ENCODE measurements at places on chromosomes 11 and 22. TPM values are rescaled to one million over a fixed set of nuclear protein-coding genes. Genes with fewer than 3 reads are reported as not detected.

ELF5 gene
- polyA plus RNA-seq, result not detected

CD6 gene
- 1.1 TPM for polyA plus RNA-seq

DNA sequence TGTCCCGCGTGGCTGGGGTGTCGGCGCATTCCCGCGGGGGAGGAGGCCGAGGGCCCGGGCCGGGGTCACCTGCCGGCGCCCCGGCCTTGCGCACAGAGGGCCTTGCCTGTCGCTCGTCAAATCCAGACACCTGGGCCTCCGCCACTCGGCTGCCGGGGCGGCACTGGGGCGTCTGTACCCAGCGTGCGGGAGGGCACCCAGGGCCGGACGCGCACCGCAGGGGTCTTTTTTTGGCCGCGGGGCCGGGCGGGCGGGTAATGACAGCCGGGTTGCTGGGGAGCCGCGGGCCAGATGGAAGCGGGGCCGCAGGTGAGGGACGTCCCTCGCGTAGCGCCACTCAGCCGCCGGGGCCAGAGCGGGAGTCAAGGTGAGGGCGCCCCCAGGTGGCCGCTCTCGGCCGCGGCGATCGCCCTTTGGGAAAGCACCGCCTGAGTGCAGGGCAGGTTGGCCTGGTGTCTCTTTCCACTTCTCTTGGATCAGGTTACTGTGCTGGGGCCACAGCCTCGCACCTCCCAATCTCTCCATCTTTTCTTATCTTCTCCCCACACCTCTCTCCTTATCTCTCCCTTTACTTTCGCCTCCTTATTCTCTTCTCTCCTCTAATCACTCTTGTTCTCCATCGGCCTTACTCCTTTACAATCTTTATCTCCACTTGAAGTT is 3.5 kb downstream of the PHLDB1 start:
- peak; percentile 90 for DNase-seq

- DNase-seq, result no peak
Measured at GRCh38 chr11:130830566-130830965, 85.7 kb downstream of the SNX19 start.

DNA sequence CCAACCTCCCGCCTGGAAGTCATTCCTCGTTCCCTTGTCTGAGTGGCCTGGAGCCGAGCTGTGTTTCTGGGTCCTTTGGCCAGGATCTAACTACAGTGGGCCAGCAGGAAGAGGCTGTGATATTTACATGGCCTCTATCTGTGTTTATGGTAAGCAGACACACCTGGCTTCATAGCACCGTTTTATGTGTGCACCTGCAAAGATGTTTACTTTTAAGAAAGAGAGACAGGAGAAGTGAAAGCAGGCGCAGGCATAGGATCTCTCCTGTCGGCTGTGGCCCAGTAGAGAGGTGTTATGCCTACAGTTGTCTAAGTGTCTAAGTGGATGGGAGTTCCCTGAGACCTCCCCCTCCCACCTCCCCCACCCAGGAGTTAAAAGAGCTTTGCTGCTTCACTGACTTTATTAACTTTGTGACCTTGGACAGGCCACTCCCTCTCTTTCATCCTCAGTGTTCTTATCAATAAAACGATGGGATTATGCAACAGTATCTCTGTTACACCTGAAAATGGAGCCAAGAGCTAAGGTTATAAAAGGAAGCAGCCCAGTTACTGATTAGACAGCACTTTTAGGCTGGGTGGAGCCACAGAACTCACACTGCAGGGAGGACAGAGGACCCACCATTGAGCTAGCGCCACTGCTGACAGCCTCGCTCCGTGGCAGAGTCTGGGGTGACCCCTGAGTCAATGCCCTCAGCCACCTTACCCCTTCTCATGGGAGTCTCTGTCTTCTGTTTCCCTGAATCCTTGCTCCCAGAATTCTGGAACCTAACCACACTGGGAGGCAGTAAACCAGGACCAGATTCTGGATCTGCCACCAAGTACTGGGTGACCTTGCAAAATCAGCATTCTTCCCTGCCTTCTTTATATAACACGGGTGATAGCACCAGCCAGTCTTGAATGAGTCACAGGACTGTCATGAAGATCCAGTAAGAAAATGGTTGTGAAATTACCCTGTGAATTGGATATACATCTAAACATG is 22.0 kb downstream of the ST14 start:
- peak; percentile 75 for DNase-seq

- DNase-seq, result no peak
Measured at GRCh38 chr11:71446942-71447688, 1.1 kb downstream of the DHCR7 start.

DNA sequence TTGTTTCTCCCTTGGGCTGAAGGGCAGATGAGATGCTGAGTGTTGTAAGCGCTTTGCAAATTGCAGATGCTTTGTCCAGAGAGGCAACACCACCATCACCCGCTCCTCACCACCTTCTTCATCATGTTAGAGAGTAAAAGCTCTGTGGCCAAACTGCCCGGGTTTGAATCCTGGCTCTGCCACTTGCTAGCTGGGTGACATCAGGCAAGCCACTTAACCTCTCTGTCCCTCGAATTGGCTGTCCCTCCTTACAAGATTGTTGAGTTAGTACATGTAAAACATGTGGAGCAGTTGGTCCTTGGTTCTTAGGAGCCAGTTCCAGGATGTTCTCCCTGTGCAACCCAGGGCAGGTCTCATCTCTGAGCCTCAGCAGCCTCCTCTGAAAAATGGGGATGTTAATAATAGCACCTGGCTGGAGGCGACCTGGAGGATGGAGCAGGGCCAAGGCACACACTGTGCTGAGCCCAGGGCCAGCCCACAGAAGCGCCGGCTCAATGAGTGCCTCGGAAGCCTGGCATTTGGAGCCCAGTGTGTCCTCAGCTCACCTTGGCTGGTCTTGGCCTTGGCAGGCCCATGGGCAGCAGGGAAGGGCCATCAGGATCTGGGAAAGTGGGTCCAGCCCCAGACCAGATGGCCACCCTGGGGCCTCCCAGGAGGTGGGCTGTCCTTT is 10.5 kb downstream of the C11orf86 start:
- DNase-seq, result peak; percentile 88

DNA sequence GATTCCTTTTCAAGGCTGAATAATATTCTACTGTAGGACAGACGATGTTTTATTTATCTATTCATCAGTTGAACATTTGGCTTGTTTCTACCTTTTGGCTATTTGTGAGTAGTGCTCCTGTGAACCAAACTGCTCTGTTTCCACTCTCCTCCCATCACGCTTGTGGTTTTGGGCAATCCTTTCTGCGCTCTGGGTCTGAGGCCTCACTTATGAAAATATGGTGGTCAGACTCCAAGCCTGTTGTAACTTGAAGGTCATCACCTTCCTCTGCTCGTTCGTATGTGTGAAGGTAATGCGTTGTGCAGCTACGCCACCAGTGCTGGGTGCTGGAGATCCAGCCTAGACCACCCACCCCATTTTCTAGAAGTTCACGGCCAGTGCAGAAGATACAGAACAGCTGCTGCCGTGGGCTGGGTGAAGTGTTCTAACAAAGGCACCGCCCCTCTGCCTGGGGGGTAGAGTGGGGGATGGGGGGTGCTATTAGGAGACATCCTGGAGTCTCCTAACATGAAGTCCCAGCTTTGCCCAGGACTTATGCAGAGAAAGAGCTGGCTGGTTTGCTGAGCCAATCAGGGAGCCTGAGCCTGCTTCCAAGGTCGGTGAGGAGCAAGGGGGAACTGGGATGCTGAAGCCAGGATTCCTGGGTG is 21.0 kb downstream of the PTPN5 start:
- no peak for DNase-seq

DNA sequence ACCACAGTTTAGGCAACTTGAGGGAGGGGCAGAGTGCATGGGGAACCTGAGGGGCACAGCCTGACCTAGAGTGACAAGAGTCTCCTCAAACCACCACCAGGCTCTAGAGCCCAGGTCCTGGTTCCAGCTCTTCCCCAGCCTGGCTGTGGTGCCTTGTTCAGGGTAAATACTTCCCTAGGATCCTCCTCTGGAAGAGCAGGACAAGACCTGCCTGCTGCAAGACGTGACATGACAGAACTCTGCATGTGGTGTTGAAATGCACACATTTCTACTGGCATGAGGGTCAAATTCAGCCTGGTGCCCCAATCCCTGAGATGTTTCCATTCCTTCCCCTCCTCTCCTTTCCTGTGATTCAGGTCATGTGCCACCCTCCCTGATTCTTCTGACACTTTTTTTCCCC is 3.3 kb downstream of the SEC14L2 start:
- no peak for DNase-seq

DNA sequence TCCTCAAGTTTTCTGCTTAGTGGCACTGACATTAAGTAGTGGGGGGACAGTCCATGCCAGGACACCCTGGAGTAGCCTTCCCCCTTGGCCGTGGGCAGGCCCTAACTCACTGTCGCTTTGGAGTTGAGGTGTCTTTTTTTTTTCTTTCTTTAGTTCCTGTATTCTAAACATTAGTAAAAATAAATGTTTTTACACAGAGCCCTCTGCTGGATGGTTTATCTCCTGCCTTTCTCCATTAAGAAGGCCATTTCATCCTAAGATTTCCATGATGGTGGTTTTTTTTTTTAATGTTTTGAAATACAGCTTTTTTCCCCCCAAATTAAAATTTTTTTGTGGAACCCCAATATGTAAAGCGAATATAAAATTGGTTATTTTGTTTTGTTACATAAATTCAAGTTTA is 1.8 kb upstream of the TIGD3 start:
- DNase-seq, result no peak

DNA sequence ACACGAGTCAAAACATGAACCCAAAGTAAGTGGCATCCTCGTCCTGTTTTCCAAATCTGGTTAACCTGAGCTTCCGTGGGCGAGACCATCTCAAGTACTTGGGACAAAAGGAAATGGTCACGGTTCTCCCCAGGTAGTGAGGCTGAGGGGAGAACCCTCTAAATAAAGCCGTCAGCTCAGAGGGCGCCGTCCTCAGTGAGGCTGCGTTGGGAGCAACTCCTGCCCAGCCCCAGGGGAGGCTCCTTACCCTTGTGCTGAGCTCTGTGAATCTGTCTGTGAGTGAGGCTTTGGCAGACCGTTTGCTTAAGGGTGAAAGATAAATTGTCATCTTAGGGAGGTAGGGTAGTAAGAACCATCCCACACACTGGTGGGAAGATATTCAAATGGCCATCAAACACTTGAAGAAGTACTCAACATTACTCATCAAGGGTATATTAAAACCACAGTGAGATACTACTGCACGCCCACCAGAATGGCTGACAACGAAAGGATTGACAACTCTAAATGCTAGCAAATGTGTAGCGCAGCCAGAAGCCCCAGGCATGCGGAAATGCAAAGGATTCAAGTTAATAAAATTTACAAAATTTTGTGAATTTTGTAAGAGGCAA is 321.0 kb downstream of the TBC1D22A start:
- no peak for DNase-seq

DNA sequence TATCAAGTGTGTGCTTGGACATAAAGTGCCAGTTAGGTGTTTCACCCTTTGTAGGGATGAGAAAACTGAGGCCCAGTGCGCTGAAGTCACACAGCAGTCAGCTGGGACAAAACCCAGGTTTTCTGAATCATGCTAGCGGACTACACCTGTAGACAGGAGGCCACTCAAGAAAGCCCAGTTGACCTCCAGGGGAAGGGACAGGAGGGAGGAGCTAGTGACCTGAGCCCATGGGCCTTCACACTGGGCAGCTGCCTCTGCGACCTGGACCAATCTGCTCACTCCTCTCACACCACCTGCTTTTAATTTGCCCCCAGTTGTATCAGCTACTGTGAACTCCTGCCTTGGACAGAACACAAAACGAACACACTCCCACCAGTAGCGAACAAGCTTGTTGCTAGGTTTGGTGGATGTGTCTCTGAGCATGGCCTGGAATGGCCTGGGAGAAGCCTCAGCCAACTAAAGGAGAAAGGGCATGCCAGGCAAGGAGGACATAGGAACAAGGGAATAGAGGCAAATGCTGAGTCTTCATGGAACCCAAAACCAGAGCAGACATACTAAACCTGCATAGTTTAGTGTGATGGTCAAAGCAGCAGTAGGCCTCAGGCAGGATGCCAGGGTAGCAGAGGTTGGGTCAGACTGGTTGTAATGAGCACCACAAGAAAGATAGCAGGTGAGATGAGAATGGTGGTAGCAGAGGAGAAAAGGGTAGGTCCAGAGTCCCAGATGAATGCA is 7.2 kb downstream of the LMO1 start:
- DNase-seq, result no peak

- no peak for DNase-seq
Measured at GRCh38 chr11:86197448-86197847, 47.1 kb upstream of the EED start.

DNA sequence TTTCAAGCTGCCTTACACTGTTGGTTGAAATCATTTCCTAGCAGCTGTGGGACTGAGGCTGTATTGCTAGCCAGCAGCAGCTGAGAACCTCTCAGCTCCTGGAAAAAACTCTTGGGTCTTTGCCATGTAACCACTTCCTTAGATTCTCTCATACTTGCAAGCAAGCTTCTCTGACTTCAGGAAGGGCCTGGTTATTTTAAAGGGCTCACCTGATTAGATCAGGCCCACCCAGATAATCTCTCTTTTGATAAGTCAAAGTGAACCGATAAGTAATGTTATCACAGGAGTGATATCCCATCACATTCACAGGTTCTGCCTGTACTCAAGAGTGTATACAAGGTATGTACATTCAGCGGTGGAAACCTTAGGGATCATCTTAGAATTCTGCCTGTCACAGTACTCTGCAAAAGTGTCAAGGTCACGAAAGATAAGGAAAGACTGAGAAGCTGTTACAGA is 7.4 kb upstream of the CLPB start:
- DNase-seq, result peak; percentile 53

DNA sequence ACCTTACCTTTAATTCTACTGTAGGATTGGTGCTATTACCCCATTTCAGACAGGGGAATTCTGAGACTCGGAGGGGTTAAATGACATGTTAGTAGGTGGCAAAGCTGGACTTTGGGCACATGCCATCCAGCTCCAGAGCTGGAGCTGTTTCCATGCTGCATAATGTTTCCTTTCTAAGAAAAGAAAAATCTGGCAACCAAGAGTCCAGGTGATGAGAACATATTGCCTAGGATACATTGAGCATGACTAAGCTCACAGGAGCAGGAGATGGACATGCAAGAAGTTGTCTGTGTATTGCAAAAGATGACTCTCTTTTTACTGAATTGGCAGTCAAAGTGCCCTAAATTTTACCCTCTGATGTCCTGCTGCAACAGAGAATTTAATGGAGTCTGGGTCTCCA is 150.8 kb upstream of the SYT13 start:
- DNase-seq, result no peak

- DNase-seq, result no peak
Measured at GRCh38 chr11:3989276-3989920, 105.2 kb upstream of the RRM1 start.

GRCh38 chr11:77003963-77004362 is 30.2 kb upstream of the B3GNT6 start:
- DNase-seq, result no peak

GRCh38 chr11:71245601-71246391 is 6.6 kb downstream of the SHANK2 start:
- no peak for DNase-seq

DNA sequence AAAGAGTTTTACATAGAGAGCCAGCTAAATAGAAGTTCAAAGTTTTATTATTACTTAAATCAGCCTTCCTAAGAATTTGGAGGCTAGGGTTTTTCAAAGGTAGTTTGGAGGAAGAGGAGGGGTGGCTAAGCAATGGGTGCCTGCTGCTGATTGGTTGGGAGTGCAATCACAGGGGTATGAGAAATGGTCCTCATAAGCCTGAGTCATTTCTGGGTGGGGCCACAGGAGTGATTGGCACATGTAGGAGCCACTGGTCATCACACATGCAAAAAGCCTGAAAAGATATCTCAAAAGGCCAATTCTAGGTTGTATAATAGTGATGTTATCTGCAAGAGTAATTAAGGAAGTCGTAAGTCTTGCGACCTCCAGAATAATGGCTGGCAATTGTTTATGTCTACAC is 12.9 kb downstream of the OR51L1 start:
- no peak for DNase-seq
